GM23248 (cell line): ENCODE measurements at places on chromosomes 13 and 19.

DNA sequence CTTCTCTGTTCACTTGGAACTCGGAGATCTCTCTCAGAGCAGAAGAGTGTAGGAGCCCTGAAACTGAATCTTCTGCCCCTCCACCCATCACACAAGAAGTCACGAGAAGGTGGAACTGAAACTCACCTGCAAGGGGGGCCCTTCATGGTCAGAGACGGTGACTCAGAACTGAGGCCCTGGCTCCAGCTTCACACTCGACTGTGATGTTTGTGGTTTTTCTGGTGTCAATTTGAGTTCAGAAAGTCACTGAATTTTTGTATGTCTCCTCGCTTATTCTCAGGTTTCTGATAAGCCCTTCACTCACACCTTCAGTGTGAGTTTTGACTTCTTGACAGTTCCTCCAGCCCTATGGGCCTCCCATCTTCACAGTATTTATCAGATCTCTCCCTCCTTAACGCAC, 23.1 kb downstream of the SIGLEC5 start:
- DNase-seq, result no peak

DNA sequence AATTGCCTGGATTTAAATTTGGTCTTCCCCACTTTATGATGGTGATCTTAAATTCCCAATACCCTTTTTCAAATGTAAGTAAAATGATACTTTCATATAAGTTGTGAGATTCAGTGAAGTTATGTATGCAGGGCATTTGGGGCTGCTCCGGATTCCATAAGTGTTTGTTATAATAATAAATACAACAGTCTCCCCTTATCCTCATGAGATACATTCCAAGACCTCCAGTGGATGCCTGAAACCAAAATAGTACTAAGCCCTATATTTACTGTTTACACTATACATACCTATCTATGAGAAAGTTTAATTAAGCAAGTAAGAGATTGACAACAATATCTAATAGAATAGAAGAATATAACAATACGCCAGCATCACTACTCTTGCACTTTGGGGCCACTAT, 2237.8 kb downstream of the PCDH9 start:
- no peak for DNase-seq

DNA sequence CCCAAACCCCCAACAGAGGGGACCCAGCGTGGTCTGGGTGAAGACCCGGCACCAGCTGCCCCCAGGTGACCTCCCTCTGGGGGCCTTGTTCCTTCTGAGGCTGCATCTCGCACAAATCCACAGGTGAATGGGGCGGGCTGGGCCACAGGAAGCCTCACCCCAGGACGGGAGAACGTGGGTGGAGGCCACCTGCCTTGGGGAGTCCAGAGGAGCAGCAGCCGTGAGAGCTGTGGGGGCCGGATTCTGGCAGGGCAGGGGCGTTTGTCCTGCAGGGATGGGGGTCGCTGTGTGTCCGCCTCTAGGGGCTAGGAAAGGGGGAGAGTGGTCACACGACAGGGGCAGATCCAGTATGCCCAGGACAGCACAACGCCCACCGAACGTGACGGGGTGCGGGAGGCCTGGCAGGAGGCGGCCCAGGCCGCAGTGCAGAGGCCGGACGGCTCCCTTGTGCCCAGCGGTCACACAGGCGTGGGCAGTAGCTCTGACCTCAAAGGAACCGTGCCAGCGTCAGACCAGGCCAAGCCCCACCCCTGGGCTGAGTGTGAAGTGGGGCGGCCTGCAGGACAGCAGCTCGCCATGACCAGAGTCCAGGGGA, 6.7 kb downstream of the POLR2E start:
- DNase-seq, result no peak

DNA sequence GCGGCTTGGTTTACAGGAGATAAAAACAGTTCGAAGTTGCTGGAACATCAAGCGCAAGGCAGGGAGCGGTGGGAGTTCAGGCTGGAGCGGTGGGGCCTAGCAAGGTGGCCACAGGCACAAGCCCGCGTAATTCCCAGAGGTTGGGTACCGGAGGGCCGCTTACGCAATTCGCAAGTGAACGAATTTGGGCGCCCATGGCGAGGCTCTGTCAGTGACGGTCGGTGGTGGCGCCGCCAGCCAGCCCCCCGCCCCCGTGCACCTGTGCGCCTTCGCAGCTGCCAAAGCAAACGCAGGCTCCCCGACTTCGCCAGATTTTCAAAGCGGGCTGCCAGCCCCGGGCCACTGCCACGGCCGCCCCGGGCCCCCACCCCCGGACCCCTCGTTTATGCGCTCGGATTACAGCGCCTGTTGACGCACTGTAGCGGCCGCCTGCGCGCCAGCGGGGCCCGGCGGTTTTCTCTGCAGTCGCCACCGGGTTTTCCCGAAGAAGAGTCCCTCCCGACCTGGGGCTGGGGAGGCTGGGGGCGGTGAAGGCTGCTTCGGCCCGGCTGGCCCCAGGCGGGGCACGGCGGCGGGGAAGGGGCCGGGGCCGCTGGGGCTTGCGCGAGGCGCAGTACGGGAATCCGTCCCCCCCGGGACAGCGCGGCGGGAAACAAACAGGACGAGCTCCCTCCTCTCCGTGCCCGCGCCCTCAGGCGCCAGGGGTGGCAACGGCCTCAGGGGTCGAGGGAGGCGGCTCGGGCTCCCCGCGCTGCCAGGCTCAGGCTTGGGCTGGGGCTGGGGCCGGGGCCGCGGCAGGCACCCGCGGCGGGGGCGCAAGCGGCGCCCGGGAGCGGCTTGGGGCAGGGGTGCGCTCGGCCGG, 709 bp downstream of the N4BP2L1 start:
- peak; percentile 62 for DNase-seq

DNA sequence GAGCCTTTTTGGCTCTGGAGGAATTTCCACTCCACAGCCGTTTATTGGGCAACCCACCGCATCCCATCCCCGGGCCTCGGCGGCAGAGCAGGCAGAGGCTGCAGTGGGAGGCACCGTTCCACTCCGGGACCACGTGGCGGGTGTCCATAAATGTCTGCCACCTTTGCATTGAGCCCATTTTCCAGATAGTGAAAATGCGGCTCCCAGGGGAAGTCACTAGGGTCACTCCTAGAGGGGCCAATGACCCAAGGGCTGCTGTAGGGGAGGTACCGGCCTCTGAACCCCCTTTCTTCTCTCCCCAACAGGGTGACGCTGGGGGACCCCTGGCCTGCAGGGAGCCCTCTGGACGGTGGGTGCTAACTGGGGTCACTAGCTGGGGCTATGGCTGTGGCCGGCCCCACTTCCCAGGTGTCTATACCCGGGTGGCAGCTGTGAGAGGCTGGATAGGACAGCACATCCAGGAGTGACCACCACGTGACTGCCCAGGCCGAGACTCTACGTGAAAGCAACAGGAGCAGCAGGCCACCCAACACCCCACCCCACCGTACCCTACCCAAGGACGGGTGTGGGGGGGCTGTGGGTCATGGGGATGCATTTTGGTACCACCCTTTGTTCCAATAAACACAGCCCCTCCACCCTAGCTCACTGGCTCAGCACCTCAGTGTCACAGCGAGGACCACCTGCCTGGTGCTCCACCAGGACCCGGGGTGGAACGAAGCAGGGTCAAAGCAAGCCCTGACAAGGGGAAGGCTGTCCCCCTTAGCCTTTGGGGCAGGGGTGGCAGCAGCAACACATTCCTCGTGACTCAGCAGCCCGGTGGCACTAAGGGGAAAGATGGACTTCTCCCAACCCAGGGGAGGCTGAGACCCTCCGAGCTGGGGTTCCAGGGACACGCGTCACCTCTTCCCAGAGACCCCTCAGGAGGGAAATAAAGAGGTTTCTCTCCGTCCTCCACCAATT, 1.5 kb downstream of the TIMM13 start:
- no peak for DNase-seq

- no peak for DNase-seq
These were observed 194.7 kb downstream of the ZNF536 start for GRCh38 chr19:30566681-30567420.

DNA sequence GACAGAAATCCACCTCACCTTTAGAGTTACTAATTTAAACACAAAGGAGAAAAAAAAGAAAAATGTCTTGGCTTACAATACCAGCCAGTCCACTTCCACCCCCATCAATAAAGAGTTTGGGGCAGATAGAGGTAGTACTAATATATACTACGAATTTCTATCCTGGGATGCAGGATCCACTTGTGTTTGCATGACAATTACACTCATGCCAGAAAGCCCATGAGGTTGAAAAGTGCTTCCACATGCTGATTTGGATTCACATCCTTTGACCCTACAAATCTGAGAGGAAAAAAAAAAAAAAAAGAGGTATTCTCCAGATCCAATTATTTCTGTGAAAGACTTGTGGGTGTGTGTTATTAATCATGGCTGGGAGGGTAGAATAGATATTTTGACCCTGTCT, 335.2 kb downstream of the SLITRK1 start:
- DNase-seq, result no peak

GRCh38 chr13:84903391-84903790, 895.8 kb downstream of the SLITRK6 start:
- DNase-seq, result no peak

- DNase-seq, result no peak
These were observed 76.3 kb downstream of the MZT1 start for GRCh38 chr13:72651144-72651543.

DNA sequence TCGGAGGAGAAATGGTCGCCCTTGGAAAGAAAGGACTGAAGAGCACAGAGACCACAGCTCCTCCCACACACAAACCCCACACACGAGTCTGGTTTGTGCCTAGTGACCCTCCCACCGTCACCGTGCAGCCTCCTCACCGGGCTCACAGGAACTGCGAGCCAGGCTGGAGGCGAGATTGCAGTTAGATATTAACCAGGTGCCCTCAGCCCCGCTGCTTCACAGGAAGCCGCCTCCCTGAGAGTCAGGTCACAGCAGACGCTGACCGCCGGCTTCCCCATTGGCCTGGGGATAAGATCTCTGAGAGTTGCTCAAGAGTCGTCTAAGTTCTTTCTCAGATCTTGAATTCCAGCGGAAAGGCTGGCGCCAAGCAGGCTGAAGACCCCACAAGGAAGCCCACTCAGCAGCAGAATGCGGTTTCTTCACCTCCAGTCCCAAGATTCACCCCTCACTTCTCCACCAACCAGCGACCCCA, 870 bp downstream of the ZNF44 start:
- DNase-seq, result peak; percentile 84

GRCh38 chr13:93116809-93117208, 109.8 kb upstream of the GPC6 start:
- DNase-seq, result no peak

DNA sequence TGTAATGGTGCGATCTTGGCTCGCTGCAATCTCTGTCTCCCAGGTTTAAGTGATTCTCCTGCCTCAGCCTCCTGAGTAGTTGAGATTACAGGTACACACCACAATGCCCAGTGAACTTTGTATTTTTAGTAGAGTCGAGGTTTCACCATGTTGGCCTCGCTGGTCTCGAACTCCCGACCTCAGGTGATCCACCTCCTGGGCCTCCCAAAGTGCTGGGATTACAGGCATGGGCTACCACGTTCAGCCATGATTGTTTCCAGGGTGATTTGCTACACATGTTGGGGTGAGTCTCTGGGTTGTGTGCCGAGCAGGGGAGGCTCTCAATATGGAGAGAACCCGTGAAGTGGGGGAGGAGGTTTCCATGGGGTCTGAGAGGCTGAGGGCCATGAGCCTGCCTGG, 24.8 kb upstream of the CEACAM21 start:
- DNase-seq, result no peak

DNA sequence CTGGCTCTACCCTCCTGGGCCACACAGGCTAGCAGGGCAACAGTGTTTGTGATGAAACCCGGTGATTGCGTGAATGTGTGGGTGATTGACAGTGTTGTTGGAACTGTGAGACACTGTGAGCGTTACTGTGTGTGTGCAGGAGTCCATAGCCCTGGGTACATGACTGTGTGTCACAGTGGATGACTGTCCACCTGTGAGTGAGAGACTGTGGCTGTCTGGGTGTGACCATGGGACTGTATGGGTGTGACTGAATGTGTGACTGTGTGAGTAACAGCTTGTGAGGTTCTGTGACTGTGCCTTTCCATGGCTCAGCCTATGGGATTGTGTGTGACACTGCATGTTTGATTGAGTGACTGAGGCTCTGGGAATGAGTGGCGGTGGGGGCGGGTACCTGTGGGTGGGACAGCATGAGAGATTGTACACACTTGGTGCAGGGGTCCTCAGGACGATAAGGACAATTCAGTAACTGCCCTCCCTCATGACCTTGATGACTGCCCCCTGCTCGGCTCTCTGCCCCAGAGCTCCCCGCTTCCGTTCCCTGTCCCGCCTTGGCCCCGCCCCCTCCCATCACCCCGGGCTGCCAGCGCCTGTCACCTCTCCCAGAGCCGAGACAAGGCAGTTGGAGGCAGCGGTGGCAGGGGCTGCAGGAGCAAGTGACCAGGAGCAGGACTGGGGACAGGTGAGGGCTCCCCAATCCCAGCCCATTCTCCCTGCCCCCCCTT, at the start of gene GIPR:
GIPR (plus strand) TSS at position 602 of the 722 bp plus-strand sequence. CDS start 1,300 bp downstream, outside the sequence.
- peak; percentile 72 for DNase-seq
